Sigmoid colon (tissue), 7 donors: ENCODE measurements at places on chromosomes 5 and 9. TPM values are rescaled to one million over a fixed set of nuclear protein-coding genes. Genes with fewer than 3 reads are reported as not detected.

GRCh38 chr5:139454568-139455290, 7.8 kb downstream of the ECSCR start:
- no peak for DNase-seq

The PAEP gene
- polyA plus RNA-seq, result not detected

DNA sequence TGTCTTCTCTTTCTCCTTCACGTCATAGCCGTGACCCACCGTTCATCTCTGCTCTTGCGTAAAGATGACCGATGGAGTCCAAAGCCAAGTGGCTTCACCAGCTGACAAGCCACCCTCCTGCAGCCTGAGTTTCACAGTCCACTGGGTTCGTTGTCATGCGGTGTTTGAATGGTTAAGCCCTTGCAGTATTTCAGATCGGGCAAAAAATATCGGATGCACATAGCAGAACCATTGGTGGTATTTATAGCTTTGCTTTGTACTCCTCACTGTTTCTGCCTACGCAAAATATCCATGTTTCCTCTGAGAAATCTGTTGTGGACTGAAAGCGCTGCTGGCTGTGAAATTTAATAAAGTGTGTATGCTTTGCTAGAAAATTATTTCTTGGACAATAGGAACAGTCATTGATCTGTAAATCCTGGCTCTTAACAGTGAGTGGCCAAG, 34.5 kb upstream of the NCS1 start:
- DNase-seq, result no peak

- no peak for DNase-seq
These were observed 426.5 kb upstream of the CD180 start for GRCh38 chr5:67623078-67623477.

DNA sequence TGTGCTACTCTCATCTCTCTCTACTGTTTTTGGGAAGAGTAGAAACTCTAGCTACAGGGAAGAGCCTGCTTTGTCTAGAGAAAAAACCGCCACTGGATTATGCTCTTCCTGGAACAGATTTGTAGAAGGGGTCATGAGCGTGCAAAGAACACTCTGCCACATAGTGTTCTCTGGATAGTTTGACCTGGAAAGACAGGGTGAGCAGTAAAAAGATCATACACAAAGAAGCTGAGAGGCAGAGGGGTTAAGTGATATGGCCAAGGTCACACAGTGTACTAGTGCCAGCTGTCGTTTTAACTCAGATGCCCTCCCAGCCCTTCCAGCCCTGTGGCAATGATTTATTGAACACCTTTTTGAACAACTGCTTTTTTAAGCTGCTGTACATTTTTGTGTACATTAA, 182.2 kb downstream of the NNT start:
- no peak for DNase-seq

DNA sequence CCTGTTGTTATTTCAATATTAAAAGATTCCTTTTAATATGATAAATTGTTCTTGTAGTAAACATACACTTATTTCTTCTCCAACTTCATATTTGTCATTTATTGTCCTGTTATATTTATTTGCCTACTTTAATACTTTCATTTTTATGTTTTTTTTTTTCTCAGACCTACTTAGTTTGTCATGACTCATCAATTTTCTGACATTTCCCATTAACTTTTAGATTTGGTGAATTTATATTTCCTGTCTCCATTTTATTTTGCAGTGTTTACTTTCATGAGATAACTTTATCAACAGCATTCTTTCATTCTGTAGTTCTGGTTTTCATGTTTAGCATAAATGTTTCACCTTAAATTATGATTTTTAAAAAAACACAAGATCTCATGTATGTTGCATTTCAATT, 788.7 kb downstream of the EFNA5 start:
- no peak for DNase-seq

DNA sequence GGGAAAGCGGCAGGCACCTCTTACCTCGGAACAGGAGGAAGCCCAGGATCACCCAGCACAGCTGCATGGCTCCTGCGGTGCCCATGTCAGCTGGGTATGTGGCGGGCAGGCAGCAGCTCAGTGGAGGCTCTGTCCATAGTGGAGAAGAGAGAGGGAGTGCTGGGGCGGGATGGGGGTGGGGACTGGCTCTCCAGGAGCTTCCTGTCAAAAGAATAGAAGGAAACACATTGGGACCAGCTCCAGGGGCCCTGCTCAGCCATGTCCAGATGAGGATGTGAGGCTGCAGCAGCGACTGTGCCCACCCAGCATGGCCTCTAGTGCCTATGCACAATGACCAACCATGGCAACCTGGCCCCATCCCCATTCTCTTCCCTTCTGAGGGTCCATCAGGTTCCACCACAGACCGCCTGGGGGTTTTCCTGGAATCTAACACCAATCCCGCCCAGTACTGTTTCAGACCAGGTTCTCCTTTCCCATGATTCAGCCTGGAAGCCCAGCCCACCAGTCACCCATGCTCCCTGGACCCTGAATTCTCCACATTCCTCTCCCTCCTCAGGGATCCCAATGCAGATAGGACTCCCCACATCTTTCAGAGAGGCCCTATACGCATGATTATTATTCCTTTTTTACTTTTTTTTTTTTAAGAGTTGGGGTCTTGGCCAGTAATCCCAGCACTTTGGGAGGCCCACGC, at the start of gene ECSCR:
TSS of gene ECSCR (minus strand) at position 158 of the 691 bp plus-strand sequence. CDS start at position 85, 73 bp downstream.
- no peak for DNase-seq

- no peak for DNase-seq
These were observed 21.1 kb downstream of the SPOCK1 start for GRCh38 chr5:137478043-137478442.

DNA sequence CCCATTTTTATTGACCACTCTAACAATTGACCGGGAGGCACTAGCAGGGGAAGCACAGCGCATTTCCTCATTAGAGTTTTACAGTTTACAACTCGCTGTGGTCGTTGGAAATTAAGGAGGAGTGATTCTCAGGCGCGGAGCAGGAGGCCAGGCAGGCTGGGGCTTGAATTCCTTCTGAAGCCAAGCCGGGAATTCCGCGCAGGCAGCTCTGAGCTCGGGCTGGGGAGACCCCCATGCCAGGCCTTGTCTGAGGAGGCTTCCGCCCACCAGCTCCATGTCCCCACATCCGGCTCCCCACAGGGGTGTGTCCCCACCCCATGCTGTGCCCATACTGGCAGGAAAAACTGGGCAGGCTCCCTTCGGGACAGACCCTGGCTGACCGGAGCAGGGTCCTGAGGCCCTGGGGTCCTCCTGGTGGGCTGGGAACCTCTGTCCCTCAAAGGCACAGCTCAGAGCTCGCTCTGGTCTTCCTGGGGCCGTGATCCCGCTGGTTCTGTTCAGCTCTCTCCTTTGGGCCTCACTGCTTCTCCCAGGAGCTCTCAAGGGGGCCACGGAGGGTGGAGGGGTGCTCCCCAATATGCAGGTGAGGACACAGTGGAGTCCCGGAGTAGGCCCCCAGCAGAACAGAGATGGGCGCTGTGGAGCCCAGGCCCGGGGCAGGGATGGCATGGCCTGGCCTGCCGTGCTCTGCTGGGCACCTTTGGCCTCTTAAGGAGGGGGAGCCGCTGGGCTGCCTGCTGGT, 1.3 kb upstream of the NRARP start:
- DNase-seq, result peak; percentile 68

- DNase-seq, result peak; percentile 81
These were observed 4.4 kb downstream of the NSMF start for GRCh38 chr9:137454597-137455358.

The INSL6 gene
- polyA plus RNA-seq, result not detected

- no peak for DNase-seq
These were observed 79.2 kb upstream of the SPRY4 start for GRCh38 chr5:142404046-142404477.

GRCh38 chr5:17343675-17344074, 126.2 kb downstream of the BASP1 start:
- DNase-seq, result no peak

The GABRA1 gene
- polyA plus RNA-seq, result not detected

GRCh38 chr5:42800748-42801330, 10.9 kb downstream of the SELENOP start:
- DNase-seq, result no peak

GRCh38 chr9:84567805-84568204, 101.7 kb upstream of the NTRK2 start:
- no peak for DNase-seq

GRCh38 chr9:119375892-119376291, 6.7 kb upstream of the BRINP1 start:
- no peak for DNase-seq

GRCh38 chr5:74446725-74447241, 193.7 kb downstream of the ENC1 start:
- no peak for DNase-seq

DNA sequence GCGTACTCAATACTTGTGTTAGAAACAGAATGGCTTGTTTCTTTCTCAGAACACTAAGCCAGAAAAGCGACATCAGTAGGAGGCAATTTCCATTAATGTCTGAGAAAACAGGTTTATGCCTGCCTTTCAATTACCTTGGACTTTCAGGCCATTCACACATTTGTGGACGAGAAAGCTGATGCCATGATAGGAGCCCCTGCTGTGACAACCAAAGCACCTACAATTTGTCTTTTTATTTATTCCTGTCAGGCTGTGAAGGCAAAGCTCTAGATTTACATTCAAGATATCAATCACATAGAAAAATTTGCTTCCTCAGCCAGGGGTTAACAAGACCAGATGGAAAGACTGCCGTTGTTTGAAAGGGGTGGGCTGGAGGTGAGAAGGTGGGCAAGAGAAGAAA, 76.2 kb downstream of the C7 start:
- DNase-seq, result no peak

DNA sequence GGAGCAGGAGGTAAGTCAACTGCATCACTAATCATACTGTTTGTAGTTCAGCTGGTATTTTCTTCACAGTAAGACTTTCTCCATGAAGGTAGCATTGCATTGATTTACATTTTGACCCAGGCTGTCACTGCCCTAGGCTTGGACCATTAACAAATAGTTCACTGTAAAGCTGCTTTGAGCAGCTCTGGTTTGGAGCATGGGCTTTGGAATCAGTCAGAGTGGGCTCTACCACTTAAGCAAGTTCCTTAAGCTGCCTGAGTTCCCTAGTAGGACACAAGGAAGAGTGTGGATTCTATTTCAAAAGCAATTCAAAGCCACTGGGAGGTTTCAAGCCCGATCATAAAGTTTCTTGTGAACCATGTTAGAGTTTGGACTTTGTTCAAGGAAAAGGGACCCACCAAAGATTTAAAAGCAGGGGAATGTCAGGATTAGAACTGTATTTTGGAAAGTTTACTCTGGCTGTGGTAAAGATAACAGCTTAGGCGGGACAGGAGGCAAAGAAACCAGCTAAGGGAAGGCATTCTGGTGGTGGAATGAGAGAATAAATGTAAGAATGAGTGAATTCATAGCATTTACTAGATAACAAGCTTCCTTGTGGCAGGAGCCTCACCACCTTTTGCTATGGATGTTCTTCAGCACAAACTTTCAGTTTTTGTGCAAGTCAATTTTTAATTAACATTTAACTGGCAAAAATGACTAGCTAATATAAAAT, 12.3 kb upstream of the PANK3 start:
- no peak for DNase-seq

DNA sequence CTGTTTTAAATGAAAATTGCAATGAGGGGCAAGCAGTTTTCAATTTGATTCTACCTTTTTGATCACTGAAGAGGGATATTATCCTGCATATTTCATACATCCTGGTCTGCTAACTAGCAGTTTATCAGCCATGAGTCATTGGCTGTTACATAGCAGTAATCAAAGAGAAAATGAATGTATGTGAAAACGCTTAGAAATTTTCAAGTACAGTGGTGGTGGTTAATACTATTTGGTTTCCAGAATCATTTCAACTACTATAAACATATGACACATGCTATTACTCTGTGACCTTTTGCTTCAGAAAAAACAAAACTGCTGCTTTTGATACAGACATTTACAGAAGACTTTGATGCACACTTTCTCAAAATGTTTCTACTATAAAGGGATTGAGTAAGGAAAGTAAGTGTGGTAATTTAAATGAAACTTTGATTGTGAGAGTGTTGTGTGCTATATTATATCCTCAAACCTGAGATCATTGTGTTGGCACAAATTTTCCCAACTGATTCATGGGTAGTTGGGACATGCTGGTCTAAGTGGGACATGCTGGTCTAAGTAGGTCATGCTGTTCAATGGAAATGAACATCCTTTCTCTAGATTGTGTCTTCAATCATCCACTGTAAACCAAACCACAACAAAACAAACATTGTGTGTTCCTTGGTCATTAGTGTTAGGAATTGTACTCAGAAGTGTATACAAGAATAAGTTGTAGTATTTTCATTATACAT, 5.1 kb downstream of the RNF14 start:
- no peak for DNase-seq

DNA sequence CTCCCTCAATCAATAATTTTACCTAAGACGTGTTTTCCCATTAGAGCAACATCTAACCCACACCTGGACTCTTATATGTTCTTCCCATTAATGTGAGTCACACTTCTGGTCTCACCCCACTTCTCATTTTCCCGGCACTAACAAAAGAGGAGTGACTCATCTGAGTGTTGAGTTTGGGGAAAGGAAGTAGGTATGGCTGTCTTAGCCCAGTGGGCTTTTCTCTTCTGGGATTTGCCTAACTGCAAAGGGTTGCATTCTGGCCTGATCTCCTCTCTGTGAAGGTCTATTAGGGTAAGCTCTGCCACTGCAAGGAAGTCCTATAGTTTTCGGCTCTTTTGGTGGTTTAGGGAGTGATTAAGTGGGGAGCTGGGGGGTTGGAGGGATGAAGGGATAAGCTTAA, 195.6 kb downstream of the KIAA0825 start:
- no peak for DNase-seq

The OTP gene
- not detected for polyA plus RNA-seq

DNA sequence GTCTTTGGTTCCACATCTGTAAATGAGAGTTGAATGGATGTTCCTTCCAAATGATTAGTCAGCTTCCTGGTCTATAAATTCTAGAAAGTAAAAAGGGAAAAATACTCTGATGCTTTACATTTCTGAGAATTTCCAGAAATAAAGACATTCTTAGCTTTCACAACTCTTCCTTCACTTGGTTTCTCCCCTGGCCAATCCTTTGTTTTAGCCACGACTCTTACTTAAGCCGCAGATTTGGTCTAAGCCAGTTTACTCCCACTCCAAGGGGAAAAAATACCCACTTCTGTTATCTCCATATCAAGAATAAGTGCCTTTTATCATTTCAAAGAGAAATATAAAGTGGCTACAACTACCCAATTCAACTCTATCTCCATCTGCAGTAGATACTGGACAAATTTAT, 29.7 kb downstream of the PWWP2A start:
- DNase-seq, result no peak

The RAB3C gene
- polyA plus RNA-seq, result 1.5 TPM

- DNase-seq, result no peak
These were observed 232.5 kb downstream of the SPATA31A1 start for GRCh38 chr9:39587844-39588499.

DNA sequence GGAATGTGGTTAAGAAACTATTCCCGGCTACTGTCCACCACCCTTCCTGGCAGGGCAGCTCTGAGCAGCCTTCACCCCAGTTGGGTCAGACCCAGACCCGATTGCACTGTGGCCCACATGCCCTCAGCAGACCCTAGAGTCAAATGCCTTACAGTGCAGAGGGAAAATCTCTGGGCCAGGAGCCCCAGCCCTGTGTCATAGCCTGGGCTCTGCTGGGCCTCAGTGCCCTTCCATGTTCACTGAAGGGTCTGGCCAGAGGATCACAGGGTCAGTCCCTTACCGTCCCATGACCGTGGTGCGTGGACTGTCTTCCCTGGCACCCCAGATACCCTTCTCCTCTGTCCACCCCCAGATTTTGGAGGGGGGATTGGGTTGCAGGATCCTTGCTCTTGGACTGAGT, 73.5 kb upstream of the COL5A1 start:
- peak; percentile 27 for DNase-seq
